ENCODE measurements at places on chromosomes 5 and 9.

DNA sequence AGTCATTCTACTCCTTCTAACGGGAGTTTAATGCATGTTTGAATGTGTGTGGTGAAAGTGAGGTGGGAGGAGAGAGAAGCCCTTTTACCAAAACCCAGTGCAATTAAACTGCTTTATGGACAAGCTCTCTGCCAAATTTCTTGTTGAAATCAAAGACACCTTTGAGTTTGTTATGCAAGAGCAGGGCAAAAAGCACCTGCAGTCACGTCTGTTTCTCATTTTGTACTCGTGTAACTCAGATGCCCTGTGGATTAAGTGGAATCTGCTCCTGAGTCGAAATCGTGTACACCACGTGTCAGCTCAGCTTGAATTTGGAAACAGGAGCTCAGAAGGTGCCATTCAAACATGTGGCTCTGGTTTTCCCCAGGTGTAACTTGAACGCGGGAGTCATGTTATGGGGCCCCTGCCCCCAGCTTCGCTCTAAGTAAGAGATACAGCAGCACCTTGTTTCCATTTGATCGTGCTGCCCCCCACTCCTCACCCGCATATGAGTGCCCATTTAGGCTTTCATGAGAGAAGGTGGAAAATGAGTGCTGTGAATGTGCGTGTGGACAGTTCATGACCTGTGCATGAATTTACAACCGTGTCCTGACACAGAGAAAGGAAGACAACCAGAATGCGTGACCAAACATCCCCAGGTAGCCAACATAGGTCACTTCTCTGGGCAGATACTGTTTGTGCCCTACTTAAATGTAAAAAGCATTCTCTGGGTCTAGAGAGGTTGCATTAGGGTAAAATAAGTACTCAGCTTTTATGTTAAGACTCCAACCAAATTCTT is 347.0 kb upstream of the SLC30A5 start:
- DNase-seq: no peak

DNA sequence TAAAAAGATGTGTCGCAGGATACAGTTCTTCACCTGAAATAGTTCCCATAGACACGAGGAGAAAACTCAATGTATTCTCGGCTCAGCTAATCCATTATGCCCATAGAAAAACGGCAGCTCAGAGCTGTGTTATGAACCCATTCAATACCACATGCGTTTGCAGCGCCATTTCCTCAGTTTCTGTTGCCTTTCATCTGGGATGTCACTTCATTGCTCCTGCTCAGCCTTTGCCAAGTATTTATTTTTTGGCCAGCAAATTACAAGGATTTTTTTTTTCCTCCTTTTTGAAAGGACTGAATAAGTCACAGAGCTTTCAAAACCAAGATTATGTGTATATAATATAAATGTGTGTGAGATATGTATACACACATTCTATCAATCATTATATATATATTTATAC is 280.9 kb downstream of the MARCHF11 start:
- no peak for DNase-seq

- DNase-seq: no peak
Observed at GRCh38 chr9:109498195-109499092, at the start of gene PTPN3. PTPN3 (minus strand) TSS chr9:109498307; CDS start chr9:109463434, 34,873 bp downstream.

GRCh38 chr5:171094356-171094755 is 214.7 kb upstream of the TLX3 start:
- no peak for DNase-seq

All from natural killer cell treated with Interleukin-12 subunit alpha and Interleukin-12 subunit beta and Interleukin-15 and Interleukin-18, amount 100 ng/mL, for 72 hours (primary cell).